H7 (cell line): ENCODE measurements at places on chromosomes 12 and 14. TPM values are rescaled to one million over a fixed set of nuclear protein-coding genes. Genes with fewer than 3 reads are reported as not detected.
A peak's percentile ranks its signal among the peaks of the same experiment; 100 is the strongest.

GRCh38 chr14:76780360-76780759 is 19.1 kb downstream of the VASH1 start:
- no peak for DNase-seq

GRCh38 chr12:38956337-38956736 is 50.9 kb upstream of the CPNE8 start:
- no peak for DNase-seq

Gene LRIG3
- 27.1 and 51.7 TPM in 2 replicates for total RNA-seq

Gene NRL
- total RNA-seq, result 0.87 and 2.1 TPM in 2 replicates

GRCh38 chr12:101186291-101186690 is 23.7 kb downstream of the SLC5A8 start:
- no peak for DNase-seq

- DNase-seq, result peak; percentile 31
Observed at GRCh38 chr12:121903202-121903601, 14.6 kb downstream of the PSMD9 start.

Gene CLEC1B
- not detected in 2 replicates for total RNA-seq

DNA sequence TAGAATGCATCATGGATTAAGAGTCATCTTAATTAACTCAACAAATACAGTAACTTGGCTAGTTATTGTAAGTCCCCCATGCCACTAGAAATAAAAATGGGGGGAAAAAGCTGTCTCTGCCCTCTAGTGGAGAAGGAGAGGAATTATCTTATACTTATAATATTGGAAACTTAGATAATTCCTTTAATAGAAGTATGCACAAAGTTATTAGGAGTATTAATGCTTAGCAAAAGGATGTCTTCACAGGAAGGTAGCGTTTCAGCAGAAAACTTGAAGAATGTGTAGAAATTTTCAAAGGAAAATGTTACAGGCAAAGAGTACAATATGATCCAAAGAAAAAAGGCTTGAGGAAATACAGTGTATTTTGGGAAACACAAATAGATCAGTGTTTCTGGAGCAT is 19.8 kb downstream of the OR5AU1 start:
- DNase-seq, result peak; percentile 68

DNA sequence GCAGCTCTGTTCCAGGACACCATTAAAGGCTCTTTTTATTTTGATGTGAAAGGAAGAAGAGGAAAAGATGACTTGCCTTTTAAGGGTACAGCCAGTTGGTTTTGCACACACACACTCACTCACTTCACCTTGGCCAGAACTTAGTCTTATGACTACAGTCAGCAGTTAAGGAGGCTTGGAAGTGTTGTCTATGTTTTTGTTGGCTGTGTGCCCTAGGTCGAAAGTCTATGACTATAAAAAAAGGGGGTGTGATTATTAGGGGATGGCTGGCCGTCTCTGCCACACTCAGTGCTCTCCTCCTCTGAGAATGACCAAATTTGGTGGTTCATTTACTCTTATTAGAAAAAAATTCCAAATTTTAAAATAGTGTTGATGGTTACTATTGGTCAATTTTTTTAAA is 139.5 kb upstream of the OTX2 start:
- no peak for DNase-seq

Gene KRT72
- total RNA-seq, result not detected in 2 replicates

GRCh38 chr12:5710260-5710878 is 234.7 kb downstream of the ANO2 start:
- no peak for DNase-seq

- no peak for DNase-seq
Observed at GRCh38 chr12:117738233-117738632, 230.6 kb downstream of the KSR2 start.

Gene GALNT6
- 22.8 and 37.0 TPM in 2 replicates for total RNA-seq

Gene PPP1R36
- 0.28 and 0.41 TPM in 2 replicates for total RNA-seq

Gene TAPBPL
- 0.62 and 1.0 TPM in 2 replicates for total RNA-seq

GRCh38 chr14:105562713-105563346 is 36.4 kb downstream of the TMEM121 start:
- DNase-seq, result no peak

- DNase-seq, result peak; percentile 11
Observed at GRCh38 chr14:29016050-29016900, 249.7 kb downstream of the FOXG1 start.

DNA sequence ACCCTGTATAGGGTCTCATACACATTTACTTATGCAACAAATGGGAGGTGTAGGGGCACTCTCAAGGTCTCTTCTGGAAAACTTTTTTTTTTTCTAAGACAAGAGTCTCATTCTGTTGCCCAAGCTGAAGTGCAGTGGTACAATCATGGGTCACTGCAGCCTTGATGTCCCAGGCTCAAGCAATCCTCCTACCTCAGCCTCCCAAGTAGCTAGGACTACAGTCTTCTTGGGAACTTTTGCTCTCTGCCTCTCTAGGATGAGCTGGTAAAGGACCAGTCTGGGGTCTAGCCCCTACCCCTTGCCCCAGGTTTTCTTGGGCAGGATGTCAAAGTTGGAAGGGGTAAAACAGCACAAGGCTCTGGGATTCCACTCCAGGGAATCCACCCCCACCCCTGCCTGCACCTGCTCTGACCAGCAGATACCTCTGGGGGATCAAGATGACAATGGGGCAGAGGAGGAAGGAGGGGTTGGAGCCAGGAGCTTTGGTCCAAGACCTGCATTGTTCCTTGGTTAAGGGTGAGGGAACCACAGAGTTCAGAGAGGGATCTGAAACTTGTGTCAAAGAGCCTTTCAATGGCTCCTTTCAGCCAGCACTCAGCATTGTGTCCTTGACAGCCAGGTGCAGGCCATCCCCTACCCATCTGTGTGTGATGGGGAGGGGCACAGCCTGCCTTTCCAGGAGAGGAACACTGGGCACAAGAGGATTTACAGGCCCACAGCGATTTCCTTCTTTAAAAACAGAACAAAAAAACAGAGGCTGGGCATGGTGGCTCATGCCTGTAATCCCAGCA is 12.2 kb downstream of the CTDSP2 start:
- DNase-seq, result no peak

GRCh38 chr14:65304963-65305362 is 107.6 kb upstream of the FUT8 start:
- DNase-seq, result no peak

GRCh38 chr14:87934185-87934584 is 58.8 kb downstream of the GALC start:
- DNase-seq, result no peak

Gene SMIM10L1
- 4.5 and 6.2 TPM in 2 replicates for total RNA-seq

Gene AKT1
- total RNA-seq, result 152 and 165 TPM in 2 replicates

DNA sequence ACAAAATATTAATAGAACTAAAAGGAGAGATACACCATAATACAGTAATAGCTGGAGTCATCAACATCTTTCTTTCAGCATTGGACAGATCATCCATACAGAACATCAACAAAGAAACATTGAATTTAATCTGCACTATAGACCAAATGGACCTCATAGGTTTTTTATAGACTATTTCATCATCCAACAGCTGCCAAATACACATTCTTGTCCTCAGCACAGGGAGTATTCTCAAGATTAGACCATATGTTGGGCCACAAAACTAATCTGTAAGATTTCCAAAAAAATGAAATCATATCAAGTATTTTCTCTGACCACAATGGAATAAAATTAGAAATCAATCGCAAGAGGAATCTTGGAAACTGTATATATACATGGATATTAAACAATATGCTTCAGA is 86.9 kb downstream of the FSCB start:
- DNase-seq, result no peak

GRCh38 chr12:130880411-130880885 is 8.6 kb downstream of the RAN start:
- DNase-seq, result no peak

Gene SERPINA1
- total RNA-seq, result 0.18 TPM in 1 of 2 replicates, not detected in the other

Gene TCL1B
- total RNA-seq, result 14.0 and 18.5 TPM in 2 replicates

DNA sequence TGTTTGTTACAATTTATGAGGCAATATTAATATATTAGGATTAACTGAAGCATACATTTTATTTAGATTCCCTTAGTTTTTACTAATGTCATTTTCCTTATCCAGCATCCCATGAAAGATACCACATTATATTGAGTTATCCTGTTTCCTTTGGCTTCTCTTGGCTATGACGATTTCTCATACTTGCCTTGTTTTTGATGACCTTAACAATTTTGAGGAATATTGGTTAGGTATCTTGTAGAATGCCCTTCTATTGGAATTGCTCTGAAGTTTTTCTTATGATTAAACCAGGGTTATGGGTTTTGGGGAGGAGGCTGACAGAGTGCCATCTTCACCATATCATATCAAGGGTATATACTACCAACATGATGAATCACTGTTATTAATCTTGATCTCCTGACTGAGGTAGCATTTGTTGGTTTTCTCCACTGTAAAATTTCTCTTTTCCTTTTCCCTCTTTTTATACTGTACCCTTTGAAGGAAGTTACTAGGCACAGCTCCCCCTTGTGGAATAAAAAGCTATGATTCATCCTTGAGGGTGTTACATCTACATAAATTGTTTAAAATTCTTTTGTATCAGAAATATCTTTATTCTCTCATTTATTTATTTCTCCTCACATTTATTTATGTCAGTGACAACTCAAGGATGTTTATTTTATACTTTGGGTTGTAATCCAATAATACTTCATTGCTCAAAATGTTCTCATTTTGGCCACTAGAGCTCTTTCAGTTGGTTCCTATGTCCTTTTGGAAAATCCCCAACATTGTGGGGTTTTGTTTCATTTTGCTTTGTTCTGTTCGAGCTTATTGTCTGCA is 239.0 kb downstream of the SLC16A7 start:
- DNase-seq, result peak; percentile 7

DNA sequence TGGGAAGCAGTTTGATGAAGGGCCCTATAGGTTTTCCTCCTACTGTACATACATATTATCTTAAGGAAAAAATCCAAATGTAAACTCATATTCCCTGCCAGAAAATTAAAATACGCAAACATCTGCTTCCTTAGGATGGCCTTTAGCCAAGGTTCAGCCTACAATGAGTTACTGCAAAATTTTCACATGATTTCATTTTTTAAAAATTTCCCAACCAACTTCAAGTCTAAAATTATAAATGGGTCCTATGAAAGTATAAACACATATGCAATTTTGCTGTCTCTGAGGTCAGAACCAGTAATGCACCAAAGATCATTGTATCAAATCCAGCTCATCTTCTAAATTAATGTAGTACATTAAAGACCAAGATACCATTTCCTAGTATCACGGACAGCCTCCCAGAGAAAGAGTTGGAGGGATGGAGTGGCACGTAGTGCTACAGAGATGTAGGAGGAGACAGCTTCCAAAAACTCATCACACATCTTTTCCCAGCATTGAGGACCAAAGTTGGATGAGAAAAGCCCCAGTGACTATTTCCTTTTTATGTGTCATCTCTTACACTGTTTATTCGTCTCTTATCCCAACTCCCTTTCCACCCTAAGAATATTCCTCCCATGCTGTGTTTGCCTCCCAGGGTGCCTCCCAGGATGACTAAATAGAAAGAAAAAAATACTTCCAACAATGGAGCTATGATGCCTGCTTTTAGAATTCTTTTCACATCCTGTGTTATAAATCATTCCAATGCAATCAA is 92.3 kb upstream of the SLCO1C1 start:
- DNase-seq, result no peak

Gene TESPA1
- not detected in 2 replicates for total RNA-seq

GRCh38 chr12:90111791-90112580 is 403.3 kb upstream of the ATP2B1 start:
- no peak for DNase-seq

DNA sequence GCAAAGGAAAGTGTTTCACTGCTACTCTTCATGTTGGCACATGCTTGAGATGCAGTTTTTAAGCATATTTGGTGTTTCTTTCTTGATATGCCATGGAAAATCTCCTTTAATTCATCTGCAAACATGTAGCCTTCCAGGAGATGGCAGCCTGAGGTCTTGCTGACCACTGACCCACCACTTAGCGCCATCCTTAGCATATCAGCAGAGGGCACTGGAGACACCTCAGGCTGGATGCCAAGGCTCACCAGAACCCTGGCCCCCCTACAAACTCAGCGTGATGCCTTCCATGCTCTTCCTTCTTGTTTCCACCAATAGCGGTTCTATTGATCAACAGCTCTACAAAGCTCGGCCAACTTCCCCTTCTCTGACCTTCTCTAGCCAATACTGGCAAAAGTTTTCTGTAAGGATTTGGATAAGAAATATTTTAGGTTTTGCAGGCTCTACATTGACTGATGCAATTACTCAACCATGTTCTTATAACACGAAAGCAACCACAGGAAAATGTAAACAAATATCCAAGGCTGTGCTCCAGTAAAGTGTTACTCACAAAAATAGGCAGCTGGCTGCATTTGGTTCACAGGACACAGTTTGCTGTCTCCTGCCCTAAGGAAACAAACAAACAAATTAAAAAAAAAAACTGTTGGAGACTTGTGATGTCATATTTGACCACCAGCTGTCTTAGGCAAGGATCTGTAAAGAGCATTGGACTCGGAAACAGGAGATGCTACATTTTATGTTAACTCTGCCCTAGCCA is 209.7 kb downstream of the SLC15A4 start:
- DNase-seq, result peak; percentile 81

DNA sequence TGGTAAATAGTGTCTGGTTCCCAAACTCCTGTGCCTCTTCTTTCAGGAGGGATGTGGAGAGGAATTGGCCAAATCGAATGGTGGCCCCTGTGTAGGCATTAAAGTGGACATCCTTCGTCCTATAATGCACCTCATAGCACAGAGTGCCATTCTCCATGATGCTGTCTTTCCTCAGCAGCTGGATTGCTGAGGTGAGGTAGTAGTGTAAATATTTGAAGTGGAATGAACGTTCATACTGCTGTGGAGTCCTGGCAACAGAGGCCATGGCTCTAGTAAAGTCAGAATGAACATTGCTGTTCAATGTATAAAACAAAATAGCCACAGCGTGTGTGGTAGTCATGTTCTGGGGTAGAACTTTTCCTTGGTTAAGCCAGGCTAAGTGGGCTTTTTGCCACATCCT is 2.7 kb downstream of the ART4 start:
- no peak for DNase-seq

DNA sequence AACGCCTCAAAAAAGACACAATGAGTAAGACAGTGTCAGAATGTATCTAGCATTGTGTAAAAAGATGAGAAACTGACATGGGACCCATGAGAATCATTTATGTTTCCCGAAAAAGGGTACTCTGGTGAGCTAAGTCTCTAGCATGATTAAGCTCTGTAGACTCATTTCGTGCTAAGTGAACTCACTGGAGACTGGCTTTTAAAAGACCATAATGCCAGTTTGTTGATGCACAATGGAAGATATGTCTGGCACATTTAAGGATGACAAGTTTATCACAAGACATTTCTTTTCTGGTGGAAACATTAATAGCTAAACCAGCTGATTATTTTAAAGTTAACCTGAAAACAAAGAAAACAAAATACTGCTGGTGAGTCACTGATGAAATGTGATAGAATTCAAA is 233.5 kb downstream of the SLC2A13 start:
- DNase-seq, result no peak

GRCh38 chr12:10331642-10332239 is 24.1 kb downstream of the KLRD1 start:
- peak; percentile 48 for DNase-seq

GRCh38 chr14:99672506-99673304 is 11.4 kb upstream of the CYP46A1 start:
- peak; percentile 58 for DNase-seq

- DNase-seq, result no peak
Observed at GRCh38 chr12:42130672-42131402, 13.8 kb downstream of the GXYLT1 start.

GRCh38 chr12:129202109-129202814 is 349.0 kb downstream of the GLT1D1 start:
- DNase-seq, result no peak

Gene RERGL
- total RNA-seq, result 0.66 TPM in 1 of 2 replicates, not detected in the other

- DNase-seq, result no peak
Observed at GRCh38 chr14:94295360-94296180, 2.5 kb upstream of the SERPINA10 start.

GRCh38 chr14:26596543-26597061 is 1.2 kb downstream of the NOVA1 start:
- no peak for DNase-seq

Gene COL2A1
- total RNA-seq, result 2.0 and 4.6 TPM in 2 replicates
